ENCODE measurements at places on chromosomes 2 and 18. TPM values are rescaled to one million over a fixed set of nuclear protein-coding genes. Genes with fewer than 3 reads are reported as not detected.

- peaks cover 6% of the 10 kb centered on the region for H3K27me3 ChIP-seq
- H3K27ac ChIP-seq, result no peak overlapping the region
- no peaks in the 10 kb centered on the region for H3K36me3 ChIP-seq
- no peak for DNase-seq
- H3K4me1 ChIP-seq, result no peaks in the 10 kb centered on the region
- no peak overlapping the region for H3K4me3 ChIP-seq
Observed at GRCh38 chr2:70658476-70658875, 104.8 kb upstream of the TGFA start.

DNA sequence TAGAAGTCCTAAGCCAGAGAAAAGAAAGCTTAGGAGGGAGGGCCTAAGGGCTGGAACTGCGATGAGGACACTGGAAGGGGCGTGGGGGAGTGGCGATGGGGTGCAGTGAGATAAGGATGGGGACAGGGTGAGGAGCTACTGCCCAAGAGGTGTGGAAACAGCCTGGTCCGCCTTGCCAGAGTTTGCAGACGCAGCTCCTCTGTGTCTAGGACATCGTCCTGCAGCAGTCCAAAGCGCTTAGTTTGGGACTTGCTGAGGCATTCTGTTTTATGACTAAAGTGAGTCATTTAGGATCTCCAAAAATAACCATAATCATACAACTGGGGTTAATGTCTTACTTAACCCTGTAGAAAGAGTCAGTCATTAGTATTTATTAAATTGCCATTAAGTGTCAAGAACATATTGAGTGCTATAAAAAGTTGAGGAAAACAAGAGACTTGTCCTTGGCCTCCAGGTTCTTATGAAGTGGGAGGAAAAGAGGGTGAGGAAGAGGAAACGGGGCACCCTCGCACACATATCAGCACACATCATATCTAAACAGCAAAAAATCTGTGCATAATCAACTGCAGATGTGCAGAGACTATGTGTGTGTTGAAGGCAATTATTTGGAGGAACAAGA, 74.8 kb downstream of the CDK15 start:
- peak; percentile 36 for DNase-seq
- no peaks in the 10 kb centered on the region for H3K27me3 ChIP-seq
- peaks cover 23% of the 10 kb centered on the region for H3K4me1 ChIP-seq
- H3K36me3 ChIP-seq, result no peaks in the 10 kb centered on the region
- no peak overlapping the region for H3K4me3 ChIP-seq
- peak overlapping the region; percentile 62 for H3K27ac ChIP-seq

GRCh38 chr2:103161456-103162289, 399.8 kb downstream of the TMEM182 start:
- H3K4me1 ChIP-seq, result no peaks in the 10 kb centered on the region
- peak; percentile 57 for DNase-seq
- no peaks in the 10 kb centered on the region for H3K36me3 ChIP-seq
- H3K27ac ChIP-seq, result no peak overlapping the region

- no peak for DNase-seq
- no peak overlapping the region for H3K27ac ChIP-seq
- H3K27me3 ChIP-seq, result no peaks in the 10 kb centered on the region
- no peak overlapping the region for H3K4me3 ChIP-seq
- no peaks in the 10 kb centered on the region for H3K36me3 ChIP-seq
Observed at GRCh38 chr2:96895746-96896651, 26.1 kb upstream of the SEMA4C start.

DNA sequence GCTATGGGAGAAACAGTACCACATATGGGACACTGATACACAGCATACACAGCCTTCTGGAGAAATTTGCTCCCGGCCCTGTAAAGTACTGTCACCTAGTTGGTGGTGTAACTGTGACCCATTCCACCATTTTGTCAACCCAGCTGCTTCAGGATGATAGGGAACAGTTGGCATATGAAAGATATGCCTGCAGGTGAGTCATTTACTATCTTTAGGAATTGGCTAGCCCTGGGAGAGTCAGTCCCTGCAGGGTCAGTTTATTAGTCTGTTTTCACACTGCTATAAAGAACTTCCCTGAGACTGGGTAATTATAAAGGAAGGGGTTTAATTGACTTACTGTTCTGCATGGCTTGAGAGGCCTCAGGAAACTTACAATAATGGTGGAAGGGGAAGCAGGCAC, 30.0 kb upstream of the PTPRM start:
- H3K27ac ChIP-seq, result no peak overlapping the region
- H3K36me3 ChIP-seq, result no peaks in the 10 kb centered on the region
- no peaks in the 10 kb centered on the region for H3K4me1 ChIP-seq

Gene CREG2
- total RNA-seq, result under 0.01 TPM

Gene FBXO48
- 0.26 TPM for total RNA-seq

Gene SEMA4F
- 9.4 TPM for total RNA-seq

Gene ADAM23
- total RNA-seq, result 3.1 TPM

Gene TBC1D8
- 3.8 TPM for total RNA-seq

Gene ITGB6
- not detected for total RNA-seq

Gene MYOM1
- 0.26 TPM for total RNA-seq

Gene NEU2
- not detected for total RNA-seq

Gene ASB18
- total RNA-seq, result not detected

Measured in fibroblast of lung (primary cell).